Melanocyte of skin (primary cell): ENCODE measurements at places on chromosomes 2 and 18. TPM values are rescaled to one million over a fixed set of nuclear protein-coding genes. Genes with fewer than 3 reads are reported as not detected.

Gene TWIST2
- total RNA-seq = 0.15 and 1.00 TPM in 2 replicates

Gene CCL20
- total RNA-seq = 1.0 TPM in 1 of 2 replicates, not detected in the other

Gene ZNF396
- 1.00 and 1.5 TPM in 2 replicates for total RNA-seq

Gene DYSF
- 0.34 and 1.1 TPM in 2 replicates for total RNA-seq

Gene KIF3C
- total RNA-seq = 19.6 and 22.1 TPM in 2 replicates

Gene IL36A
- not detected in 2 replicates for total RNA-seq
